ENCODE measurements at places on chromosomes 7 and 10. TPM values are rescaled to one million over a fixed set of nuclear protein-coding genes. Genes with fewer than 3 reads are reported as not detected.

- DNase-seq: no peak
Observed at GRCh38 chr7:149027055-149027454, 1.2 kb downstream of the PDIA4 start.

Gene LRRC61
- not detected for total RNA-seq

GRCh38 chr7:91082852-91083495, 181.3 kb upstream of the FZD1 start:
- peak; percentile 57 for DNase-seq

Gene PTPRZ1
- total RNA-seq: not detected

GRCh38 chr7:5620459-5620881, 161.0 kb downstream of the RNF216 start:
- peak; percentile 99 for DNase-seq
